Endothelial cell of coronary artery (primary cell): ENCODE measurements at places on chromosomes 3 and 15. TPM values are rescaled to one million over a fixed set of nuclear protein-coding genes. Genes with fewer than 3 reads are reported as not detected.

Gene TMEM158
- total RNA-seq = 5.6 and 12.4 TPM in 2 replicates

Gene SH2D7
- total RNA-seq = not detected in 2 replicates

Gene CCK
- not detected in 2 replicates for total RNA-seq

Gene DNAJA4
- 5.3 and 10.0 TPM in 2 replicates for total RNA-seq

Gene RFTN1
- total RNA-seq = 18.8 and 45.0 TPM in 2 replicates
